NCI-H524 (cell line): ENCODE measurements at places on chromosomes 4 and X.
A peak's percentile ranks its signal among the peaks of the same experiment; 100 is the strongest.

DNA sequence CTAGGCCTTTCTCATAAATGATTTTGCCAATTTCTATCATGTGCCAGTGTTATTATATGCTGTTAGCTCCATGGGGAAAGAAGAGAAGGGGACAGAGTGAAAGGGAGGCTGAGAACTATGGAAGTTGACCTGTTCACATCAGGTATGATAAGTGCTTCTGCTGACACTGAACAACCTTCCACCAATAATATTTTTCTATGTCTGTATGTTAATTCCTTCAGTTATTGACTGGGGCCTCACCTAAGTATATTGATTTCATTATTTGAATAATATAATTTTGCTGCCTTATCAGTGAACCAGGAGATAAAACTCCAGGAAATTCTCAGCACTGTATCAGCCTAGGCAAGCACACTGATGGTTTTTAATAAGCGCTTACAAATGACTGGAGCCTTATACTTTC lies 262.8 kb downstream of the SNCA start:
- DNase-seq, result no peak

GRCh38 chr4:145851511-145852201 lies 87.0 kb downstream of the ZNF827 start:
- DNase-seq, result no peak

DNA sequence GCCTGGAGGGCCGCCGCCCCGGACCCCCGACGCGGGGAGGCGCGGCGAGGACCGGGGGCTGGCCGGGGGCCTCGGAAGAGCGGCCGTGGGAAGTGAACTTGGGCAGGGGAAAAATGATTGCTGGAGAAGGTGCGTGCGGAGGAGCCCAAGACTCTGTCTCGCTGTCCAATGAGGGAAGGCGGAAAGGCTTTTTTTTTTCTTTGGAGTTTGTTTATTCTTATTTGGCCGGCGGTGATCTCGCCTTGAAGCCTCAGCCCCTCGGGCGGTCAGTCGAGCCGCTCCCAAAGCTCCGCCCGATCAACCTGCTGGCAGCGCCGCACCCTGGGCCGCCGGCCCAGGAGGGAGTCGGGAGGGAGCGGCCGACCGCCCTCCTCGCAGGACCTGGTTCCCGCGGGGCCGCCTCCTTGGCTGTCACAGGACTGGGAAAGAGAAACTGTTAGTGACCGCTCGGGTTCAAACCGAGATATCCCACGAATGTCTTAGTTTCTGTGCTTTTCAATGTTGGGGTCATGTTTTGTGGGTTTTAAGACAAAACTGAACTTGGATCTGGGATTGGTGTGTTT lies 2.5 kb downstream of the CPEB2 start:
- DNase-seq, result peak; percentile 30

GRCh38 chr4:162959046-162959445 lies 207.6 kb downstream of the NAF1 start:
- DNase-seq, result no peak

DNA sequence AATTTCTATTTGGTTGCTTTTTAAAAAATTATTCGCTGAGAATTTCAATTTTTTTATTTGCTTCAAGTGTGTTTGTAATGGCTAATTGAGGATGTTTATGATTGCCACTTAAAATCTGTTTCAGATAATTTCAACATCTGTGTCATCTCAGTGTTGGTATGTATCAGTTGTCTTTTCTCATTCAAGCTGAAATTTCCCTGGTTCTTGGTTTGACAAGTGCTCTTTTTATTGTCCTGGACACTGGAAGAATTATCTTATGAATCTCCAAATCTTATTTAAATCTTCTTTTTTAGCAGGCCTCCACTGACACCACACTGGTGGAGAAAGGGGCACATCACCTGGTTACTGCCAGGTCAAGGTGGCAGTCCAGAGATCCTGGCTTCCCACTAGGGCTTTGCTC lies 21.5 kb downstream of the CHST7 start:
- DNase-seq, result no peak

DNA sequence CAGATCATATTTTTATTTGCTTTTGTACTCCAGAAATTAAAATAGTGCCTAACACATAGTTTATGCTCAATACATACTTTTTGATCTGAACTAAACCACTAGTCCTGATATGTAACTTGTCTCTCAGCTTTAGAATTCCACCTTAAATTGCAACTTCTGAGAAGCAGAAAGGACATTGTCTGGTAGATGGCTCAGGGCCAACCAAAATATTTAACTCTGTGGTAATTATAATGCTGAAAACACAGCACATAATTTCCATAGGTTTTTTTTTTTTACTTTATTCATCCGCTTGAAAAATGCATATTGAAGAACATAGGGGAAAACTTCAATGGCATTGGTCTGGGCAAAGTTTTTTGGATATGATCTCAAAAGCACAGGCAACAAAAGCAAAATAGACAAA lies 59.3 kb downstream of the AREG start:
- no peak for DNase-seq

GRCh38 chr4:3403348-3403906 lies 38.3 kb upstream of the HGFAC start:
- DNase-seq, result no peak

DNA sequence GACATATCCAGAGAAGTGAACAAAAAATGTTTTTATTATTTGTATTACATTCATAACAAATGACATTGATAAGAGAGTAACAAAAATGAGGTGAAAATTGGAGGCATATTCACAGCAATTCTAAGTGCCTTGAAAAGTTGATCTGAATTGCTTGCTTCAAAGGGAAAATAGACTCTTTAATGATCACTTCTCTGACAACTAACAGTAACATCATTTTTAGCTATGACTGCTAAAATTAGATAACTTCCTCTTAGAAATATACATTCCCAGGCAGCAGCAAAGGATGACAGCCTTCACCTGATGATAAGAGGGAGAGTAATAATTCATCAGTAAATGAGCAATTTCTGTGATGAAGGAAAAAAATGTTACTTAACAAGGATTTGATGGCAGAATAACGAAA lies 472.5 kb downstream of the PCDH10 start:
- DNase-seq, result no peak

DNA sequence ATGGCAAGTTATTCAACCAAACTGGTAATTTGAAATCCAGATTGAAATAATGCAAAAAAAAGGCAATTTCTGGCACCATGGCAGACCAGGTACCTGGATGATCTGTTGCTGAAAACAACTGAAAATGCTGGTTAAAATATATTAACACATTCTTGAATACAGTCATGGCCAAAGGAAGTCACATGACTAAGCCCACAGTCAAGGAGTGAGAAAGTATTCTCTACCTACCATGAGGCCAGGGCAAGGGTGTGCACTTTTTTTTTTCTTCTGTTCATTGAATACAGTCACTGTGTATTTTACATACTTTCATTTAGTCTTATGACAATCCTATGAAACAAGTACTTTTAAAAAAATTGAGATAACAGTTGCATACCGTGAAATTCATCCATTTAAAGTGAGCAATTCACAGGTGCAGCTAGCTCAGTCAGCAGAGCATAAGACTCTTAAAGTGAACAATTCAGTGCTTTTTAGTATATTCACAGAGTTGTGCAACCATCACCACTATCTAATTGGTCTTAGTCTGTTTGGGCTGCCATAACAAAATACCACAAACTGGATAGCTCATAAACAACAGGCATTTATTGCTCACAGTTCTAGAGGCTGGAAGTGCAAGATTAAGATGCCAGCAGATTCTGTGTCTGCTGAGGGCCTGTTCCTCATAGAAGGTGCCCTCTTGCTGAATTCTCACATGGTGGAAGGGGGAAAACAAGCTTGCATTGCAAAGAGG lies 4.8 kb upstream of the MPP1 start:
- DNase-seq, result no peak

DNA sequence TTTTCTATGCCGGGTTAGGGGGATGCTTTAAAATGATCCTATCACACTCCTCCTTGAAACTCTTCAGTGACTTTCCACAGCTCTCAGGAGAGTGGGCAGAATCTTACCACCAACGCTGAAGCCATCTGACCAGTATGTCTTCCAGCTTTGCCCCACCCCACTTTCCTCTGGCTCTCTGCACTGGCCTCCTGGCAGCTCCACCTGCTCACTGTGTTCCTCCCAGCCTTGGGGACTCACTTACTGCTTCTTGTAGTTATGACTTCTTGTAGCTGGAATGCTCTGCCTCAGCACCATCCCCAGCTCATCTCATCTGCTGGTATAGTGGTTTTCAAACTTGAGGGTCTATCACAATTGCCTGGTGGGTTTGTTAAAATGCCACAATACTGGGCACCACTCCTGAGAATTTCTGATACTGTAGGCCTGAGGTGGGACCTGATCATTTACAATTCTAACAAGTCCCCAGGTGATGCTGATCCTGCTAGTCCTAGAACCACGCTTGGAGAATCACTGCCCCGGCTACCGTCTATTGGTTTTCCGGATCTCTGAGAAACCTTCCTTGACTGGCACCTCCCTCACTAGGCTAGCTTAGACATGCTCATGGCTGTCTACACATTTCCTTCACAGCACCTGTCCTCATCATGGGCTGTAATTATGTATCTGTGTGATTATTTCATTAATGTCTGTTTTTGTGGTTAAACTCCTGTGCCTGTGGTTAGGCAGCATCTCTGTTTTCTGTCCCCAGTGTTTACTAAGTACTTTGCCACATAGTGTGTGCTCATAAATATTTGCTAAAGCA lies 152.2 kb downstream of the MGST2 start:
- DNase-seq, result no peak

DNA sequence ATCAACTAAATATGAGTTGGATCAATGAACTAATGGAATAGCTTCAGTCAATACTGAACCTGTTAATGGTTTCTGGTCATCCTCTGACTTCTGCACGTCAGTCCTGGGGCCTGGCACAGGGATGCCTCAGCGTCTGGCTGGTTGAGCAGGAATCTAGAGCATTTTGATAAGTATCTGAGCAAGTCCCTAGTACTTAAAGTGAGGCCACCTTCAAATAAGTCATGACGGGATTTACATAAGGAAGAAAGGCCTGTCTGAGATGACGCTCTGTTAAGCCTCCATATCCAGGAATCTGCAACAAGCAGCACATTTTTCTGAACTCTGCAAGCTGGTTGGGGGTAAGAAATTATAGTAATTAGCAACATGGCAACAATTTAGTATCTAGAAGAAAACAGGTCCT lies 83.2 kb upstream of the TBC1D9 start:
- no peak for DNase-seq

DNA sequence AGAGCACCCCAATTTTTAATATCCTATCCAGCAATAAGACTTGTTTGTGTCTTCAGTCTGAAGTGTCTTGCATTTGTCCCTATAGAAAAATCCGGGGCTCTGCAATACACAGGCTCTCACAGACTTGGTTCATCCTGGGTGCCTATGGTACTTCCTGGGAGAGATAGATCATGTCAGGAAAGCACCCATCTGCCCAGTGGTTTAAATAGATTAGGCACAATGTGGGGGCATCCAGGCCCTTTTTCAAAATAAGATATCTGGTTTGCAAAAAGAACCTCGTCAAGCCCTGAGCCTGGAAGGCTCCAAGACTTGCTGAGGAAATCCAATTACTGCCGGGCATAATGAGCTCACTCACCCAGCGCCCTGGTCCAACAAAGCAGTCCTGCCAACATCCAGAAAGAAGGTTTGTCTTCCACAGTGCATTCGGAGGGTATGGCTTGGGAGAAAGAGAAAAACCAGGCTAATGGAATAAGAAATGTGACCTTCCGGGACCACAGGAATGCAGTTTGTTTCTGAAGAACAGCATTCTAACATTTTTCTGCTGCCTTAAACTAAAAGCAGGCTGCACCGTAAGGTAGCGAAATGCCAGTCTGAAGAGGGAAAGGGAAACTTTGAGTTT lies 11.6 kb downstream of the JAKMIP1 start:
- DNase-seq, result no peak

GRCh38 chrX:38935561-38935960 lies 134.3 kb downstream of the MID1IP1 start:
- no peak for DNase-seq

- DNase-seq, result no peak
Measured at GRCh38 chrX:105564501-105564900, 257.8 kb upstream of the NRK start.

DNA sequence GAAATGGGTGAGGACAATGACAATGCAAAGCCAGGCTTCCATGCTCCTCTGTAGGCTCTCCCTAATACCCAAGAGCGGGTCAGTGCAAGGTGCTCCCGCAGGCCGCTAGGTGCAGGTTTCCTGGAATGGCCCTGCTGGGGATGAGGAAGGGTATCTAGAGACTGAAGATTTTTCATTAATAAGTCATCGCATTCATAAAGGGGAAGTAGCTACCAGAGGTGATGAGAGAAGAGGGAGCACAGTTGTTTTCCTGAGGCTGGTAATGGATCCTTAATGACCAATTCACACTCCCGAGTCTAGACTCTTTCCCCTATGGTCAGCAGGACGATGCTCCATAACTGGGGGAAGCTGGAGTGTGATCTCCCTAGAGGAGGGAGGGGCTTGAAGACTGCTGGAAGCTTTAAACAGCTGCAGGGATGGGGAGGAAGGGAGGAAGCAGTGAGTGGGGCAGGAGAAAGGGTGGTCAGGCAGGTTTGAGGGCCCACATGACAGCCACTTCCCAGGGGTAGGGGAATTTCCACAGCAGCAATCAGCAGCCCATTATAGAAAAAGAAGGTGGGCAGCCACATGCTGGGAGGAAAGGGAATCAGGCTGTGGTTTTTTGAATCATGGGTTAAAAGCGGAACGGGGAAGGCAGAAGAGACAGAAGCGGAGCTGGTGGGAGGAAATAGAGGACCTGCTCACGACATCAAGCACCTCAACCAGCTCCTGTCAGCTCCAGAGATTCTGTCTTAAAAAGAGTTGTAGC lies 10.2 kb upstream of the ATP6AP2 start:
- no peak for DNase-seq

DNA sequence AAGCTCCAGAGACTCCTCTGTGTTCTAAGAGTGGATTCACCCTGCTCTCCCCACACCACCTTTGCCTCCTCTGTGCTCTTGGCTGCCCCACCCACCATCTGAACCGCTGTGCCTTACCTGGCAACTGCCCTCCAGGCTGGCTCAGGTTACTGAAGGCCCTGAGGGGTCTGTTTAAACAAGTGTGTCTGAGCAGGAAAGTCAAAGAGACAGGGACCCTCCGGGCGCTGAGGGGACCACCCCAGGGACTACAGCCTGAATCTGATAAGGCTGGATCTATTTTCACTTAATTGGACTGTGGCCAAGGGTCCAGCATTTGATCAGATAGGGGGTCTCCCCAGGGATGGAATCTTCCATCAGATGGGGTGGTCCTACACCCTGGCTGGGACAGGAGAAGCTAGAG lies 10.4 kb upstream of the MSX1 start:
- DNase-seq, result no peak

DNA sequence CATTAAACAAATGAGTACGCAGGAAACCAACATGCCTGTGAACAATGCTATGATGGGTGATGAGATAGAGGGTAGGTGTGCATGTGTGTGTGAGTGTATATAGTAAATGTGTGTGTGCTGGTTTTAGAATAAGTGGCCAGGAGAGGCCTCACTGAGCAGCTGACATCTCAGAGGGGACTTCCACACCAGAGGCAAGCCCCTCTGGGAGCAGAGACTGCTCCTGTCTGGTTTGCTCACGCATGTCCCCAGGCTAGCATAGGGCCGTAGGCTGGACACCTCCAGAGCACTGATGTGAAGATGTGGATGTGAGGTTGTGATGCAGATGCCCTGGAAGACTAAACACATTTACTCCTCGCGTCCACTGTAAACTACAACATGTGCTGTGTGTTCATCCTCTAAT lies 104.5 kb downstream of the DRD5 start:
- DNase-seq, result no peak
